ENCODE measurements at places on chromosomes 7 and 10. TPM values are rescaled to one million over a fixed set of nuclear protein-coding genes. Genes with fewer than 3 reads are reported as not detected.
A peak's percentile ranks its signal among the peaks of the same experiment; 100 is the strongest.

VIPR2 gene
- total RNA-seq, result 0.15 TPM

NUTM2E gene
- 0.20 TPM for total RNA-seq

GDF2 gene
- total RNA-seq, result not detected

MIOS gene
- total RNA-seq, result 38.2 TPM

HELLS gene
- 146 TPM for total RNA-seq

UTF1 gene
- not detected for total RNA-seq

DYNC1I1 gene
- not detected for total RNA-seq

GRM3 gene
- total RNA-seq, result not detected

SLC26A3 gene
- not detected for total RNA-seq

COMTD1 gene
- 43.9 TPM for total RNA-seq

TUBGCP2 gene
- 67.9 TPM for total RNA-seq

RARRES2 gene
- total RNA-seq, result not detected

ADCYAP1R1 gene
- total RNA-seq, result not detected

GPC2 gene
- total RNA-seq, result 2.1 TPM

DNA sequence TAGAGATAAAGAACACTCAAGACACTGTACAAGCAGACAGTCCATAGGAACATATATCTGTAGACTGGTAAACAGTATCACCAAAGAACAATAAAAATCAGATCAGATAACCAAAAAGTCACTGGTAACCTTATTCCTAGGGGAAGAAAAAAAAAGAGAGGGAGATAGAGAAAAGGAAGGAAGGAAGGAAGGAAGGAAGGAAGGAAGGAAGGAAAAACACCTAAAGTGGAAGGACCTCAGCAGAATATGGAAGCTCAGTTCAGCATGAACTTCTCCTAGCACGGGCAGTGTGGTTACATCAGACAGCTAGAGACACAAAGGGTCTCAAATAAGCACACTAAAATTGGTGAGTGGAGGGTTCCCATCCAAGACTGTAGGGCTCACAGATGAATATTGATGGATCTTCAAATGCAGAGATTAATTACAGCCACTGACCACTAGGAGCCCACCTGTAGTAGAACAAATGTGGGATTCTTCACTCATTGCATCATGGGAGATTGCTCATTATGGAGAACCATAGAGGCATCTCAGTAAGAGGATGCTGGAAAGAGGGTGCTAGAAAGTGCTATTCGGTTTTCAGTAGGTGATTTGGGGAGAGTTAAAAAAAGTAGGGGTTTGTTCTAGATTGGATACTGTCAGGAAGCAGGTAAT lies 293.4 kb upstream of the C7orf33 start:
- no peak for DNase-seq

- DNase-seq, result no peak
Observed at GRCh38 chr10:72417971-72418370, 63.3 kb upstream of the DNAJB12 start.

- DNase-seq, result no peak
Observed at GRCh38 chr7:133704453-133704852, 422.7 kb upstream of the LRGUK start.

DNA sequence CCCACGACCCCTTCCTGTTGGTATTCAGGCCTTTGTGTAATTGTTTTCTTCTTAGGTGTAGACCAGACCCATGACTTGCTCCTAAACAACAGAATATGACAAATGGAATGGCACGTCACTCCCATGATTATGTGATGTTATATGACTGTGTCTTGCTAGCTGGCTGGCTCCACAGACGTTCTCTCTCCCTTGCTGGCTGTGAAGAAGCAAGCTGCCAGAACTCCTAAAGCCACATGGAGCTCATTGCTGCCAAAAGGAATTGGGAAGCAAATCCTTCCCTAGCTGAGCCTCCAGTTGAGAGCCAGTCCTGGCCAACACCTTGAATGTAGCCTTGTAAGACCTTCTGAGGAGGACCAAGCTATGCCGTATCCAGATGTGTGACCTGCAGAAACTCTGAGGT lies 74.2 kb downstream of the RAB18 start:
- no peak for DNase-seq

DNA sequence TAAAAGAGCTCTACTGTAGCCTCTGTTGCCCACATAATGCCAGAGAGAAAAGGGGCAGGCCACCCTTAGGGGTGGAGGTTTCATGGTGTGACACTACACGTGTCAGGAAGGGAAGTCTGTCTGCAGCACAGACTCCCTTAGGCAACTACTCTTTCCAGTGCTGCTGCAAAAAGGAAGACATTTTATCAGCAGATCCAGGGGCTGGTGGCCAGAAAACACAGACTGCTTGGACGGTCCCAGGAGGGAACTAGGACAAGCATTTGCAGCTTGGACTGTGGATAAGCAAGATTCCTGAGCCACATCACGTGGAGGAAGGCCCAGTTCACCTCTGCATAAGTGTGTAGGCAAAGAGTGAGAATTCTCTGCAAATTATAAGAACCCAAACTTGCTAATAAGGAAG lies 220.8 kb downstream of the FANK1 start:
- DNase-seq, result no peak

GRCh38 chr7:98282703-98283102 lies 1.2 kb downstream of the BRI3 start:
- DNase-seq, result no peak

DNA sequence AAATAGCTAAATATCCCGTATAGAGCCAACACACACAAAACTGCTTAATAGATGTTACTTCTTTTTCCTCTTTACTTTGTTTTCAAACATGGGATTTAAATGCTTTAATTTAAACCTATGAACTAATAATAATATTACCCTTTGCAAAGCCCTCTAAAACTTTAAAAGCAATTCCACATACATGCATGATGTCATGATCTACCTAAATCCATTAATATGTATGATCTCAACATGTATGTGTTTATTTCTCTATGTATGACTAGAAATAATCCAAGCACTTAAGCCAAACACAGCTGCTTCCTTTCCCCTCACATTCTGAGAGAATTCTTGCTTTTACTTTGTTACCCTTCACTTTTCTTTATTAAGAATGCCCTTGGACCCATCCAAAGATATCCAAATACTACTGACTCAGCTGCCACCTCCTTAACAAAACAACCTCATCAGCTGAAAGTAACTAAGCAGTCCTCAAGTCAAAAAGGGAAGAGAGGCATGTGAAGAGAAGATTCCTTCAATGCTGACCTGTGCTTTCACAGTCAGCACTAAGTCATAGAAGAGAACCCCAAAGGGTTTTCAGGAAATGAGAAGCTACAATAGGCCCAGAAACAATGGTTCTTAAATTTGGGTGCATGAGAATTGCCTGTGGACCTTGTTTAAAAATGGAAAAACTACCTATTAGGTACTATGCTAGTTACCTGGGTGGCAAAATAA lies 266.4 kb upstream of the LRGUK start:
- no peak for DNase-seq

- no peak for DNase-seq
Observed at GRCh38 chr7:137165786-137166185, 177.7 kb downstream of the PTN start.

- no peak for DNase-seq
Observed at GRCh38 chr7:75630549-75630948, 108.2 kb downstream of the HIP1 start.

GRCh38 chr10:103896225-103896624 lies 21.8 kb downstream of the STN1 start:
- no peak for DNase-seq

GRCh38 chr7:140517546-140518369 lies 38.5 kb upstream of the MKRN1 start:
- peak; percentile 75 for DNase-seq

DNA sequence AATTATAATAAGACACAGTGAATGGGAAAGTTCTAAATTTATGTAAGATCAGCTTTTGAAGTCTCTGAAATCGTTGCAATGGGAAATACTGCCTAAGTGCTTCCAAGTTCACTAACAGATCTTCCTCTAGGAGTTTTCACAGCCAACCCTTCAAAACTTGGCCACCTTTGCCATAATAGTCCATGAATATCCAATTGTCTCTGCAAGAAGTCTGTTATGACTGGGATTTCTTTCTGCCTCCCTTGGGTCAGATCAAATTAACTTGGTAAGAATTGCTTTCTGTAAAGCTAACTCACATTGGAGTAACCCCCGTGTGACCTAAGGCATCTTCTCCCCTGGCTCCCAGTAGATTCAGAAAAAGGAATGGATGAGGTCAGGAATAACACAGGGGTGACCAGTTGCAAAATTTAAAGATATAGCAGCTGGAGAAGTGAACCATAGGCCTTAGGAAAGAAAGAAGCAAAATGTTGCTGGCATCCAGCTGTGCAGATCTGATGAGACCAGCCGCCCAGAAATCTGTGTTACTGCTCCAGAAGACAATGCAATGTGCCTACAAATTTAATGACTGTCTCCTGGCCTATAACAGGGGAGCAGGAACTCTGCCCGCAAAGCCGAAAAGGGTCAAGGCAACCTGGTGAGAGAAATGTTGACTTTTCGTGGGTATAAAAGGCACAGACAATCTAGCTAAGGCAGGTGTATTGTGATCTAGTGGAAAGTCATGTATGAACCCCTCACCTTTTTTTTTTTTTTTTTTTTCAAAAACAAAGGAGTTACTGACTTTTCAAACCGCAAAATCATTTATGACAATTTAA lies 7.5 kb upstream of the OPTN start:
- DNase-seq, result no peak

DNA sequence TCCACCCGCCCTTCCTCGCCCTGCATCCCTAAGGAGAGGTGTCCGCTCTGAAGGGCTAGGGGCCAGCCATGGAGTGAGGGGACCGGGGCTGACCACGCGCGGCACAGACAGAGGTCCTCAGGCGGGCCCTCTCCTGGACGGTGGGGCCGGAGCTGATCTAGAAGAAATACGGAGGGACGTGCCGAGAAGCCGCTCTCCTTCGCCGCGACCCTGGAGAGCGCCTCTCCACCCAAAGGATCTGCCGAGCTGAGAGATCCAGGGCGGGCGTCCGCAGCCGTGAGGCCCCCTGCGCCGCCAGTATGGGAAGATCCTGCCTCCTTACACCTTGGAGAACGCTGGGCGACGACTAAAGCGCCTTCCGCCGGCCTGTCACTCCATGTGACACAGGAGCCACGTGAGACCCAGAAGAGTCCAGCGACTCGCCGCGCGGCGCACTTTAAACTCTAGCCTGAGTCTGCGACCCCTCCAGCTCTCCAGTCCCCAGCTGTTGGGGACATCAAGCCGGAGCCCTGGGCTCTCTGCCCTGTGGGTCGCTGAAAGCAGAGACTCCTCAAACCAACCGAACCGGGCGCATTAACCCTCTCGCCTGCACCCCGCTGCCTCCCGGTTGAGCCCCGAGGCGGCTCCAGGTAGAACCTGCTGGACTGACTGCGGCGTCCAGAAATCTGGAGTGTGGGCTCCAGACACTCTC lies 1.5 kb upstream of the SFMBT2 start:
- no peak for DNase-seq

DNA sequence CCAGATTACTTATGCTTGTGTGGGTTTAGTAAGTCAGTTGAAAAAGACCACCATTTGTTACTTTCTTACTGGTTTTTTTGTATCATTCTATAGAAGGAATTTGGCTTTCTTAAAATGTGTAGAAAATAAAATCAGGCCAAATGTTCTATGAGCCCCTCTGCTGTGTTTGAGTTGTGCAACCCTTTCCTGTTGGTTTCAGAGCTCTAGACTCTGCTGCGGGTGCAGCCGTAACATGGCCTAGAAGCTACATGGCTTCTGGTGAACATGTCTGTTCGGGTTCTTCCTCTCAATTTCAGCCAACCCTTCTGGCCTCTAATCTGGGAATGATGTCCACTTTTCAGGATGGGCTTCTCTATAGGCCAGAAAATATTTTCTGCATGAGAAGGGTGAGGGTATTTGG lies 56.6 kb upstream of the RAB18 start:
- no peak for DNase-seq

DNA sequence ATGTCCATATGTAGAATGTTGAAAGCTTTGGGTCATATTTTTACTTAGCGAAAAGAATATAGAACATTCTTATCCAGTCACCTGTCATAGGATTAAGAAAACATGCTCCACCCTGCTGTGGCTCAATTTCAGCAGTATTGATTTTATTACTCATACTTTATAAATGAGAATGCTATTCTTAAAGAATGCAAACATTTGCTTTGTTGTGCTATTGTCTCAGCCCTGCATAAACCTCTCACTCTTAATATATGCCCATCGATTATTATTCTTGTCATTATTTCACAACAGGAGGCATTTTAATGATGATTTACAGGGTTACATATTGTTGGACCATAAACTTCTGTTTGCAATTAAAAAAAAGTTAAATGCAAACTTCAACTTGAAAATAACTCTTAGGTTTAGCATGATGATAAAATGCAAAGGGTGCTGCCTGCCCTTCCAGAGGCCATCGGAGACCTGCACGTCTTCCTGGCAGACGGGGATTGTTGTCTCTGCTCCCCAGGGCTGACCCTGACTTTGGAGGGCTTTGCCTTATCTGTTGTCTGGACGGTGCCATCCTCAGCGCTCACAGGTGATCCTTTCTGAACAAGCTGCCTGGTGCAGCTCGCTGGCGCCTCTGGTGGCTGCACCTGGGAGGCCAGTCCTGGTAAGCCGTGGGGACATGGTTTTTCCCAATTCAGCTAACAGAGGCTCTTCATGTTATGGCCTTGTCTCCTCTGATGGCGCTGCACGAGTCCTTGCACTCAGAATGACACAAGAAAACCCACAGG lies 50.0 kb upstream of the SHH start:
- DNase-seq, result no peak

GRCh38 chr10:95457319-95457886 lies 103.8 kb downstream of the SORBS1 start:
- no peak for DNase-seq

DNA sequence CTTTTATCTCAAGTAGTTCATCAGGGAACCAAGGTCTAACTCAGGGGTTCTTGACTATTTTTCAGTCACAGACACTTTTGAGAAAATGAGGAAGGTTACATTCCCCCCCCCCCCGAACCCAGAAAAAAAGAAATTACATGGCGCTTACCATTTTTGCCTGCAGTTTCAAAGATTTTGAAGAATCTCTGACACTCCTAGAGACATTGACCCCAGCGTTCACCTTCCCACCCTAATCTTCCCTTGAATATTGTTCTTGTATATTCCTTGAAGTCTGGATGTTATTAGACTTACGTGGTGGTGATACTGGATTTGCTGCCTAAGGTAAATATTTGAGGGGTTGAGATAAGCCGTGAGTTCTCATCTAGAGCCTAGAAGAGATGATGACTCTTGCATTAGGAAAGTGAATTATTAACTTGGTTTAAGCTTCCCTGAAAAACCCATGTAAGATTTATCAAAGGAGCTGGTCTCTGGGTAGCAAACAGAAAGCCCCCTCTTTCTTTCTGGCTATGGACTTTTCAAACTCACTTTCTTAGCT lies 245.7 kb upstream of the FOXK1 start:
- no peak for DNase-seq

- no peak for DNase-seq
Observed at GRCh38 chr10:22852712-22853353, 75.0 kb upstream of the ARMC3 start.

DNA sequence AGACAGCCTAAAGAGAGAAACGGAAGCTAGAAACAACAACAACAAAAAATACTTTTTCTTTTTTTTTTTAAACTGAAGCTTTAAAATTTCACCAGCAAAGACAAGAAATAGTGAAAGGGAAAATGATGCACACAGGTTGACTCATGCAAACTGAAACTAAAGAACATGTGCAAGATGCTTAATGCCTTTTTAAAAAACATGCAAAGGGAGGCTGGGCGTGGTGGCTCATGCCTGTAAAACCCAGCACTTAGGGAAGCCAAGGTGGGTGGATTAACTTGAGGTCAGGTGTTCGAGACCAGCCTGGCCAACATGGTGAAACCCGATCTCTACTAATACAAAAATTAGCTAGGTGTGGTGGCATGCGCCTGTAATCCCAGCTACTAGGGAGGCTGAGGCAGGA lies 15.1 kb upstream of the CUBN start:
- DNase-seq, result no peak

Data from CD8-positive, alpha-beta memory T cell (primary cell).